CD4-positive, alpha-beta T cell treated with Interleukin-2 at 100 ng/mL for 4 hours (primary cell): ENCODE measurements at places on chromosomes 16 and 17.

GRCh38 chr16:52705122-52705521 lies 158.2 kb upstream of the TOX3 start:
- DNase-seq, result no peak

DNA sequence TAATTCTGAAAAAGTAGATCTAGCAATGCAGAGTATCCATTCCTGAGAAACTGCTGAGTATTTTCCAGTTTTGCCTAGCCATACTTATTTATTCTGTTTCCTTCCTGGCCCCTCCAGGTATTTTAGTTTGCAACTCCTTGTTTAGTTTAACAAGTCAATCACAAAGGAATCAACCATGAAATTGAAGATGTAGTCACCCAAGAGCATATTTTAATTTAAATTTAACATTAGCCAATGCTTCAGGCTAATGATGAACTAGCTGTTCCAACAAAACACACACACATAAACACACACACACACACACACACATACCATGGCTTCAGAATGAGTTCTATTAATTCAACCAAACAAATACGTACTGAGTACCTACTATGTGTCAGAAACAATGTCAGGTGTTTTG lies 332.8 kb upstream of the ERCC4 start:
- DNase-seq, result no peak

DNA sequence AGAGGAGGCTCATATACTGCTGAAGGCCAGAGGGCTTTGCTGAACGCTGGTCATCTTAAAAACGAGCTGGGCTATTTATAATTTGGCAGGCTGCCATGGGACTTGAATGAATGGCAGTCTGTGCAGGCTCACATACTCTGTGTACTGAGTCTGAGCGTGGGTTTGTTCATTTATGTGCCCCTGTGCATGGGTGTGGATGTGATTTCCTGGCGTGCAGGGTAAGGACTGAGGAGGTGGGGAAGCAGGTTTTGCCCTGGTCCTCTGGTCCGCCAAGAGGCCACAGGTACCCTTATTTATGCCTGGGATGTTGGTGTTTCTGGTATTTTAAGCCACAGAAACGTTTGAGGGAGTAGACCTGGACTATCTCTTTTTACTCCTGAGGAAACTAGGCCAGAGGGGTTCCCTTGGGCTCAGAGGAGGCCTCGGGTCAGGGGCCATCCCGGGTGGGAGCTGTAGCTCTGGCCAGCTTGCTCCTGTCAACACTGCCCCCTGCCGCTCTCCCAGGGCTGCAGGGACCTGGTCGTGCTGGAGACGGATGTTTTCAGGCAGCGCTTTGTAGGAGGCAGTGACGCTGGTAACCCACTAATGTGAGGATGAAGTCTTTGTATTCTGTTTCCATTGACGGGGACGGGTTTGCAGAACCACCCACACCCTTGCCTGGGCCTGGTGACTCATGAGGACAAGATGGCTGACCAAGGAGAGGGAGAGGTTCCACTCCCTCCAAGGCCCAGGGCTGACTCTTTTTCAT lies 184.4 kb downstream of the MSI2 start:
- DNase-seq, result peak; percentile 68

- DNase-seq, result no peak
Observed at GRCh38 chr17:36600465-36600864, 918 bp upstream of the MRM1 start.

- DNase-seq, result no peak
Observed at GRCh38 chr16:75105306-75106061, 11.1 kb downstream of the LDHD start.

DNA sequence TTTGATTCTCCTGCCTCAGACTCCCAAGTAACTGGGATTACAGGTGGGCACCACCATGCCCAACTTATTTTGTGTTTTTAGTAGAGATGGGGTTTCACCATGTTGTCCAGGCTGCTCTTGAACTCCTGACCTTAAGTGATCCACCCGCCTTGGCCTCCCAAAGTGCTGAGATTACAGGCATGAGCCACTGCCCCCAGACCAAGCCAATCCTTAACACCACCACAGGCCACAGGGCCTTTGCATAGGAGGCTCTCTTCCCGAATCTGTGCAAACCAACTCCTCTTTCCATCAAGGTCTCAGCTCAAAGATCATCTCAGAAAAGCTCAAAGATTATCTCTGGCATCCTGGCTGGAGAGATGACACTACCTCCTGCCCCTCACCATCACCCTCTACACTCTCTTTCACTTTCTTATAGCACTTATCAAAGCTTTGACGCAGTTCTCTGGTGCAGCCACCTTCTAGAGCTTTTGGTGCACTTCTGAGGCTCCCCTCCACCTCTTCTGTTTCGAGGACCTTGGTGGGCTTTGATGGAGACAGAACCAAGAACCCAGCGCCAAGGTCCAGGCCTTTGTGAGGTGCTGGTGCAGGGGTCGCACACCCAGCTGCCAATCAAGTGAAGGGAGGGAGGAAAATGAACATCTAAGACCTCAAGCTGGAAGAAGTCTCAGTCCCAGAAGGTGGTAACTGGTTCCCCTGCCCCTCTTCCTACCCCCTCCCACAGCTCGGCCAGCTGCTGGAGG lies 23.2 kb upstream of the PHB1 start:
- DNase-seq, result no peak

- DNase-seq, result peak; percentile 46
Observed at GRCh38 chr17:78315355-78316114, 44.3 kb downstream of the SOCS3 start.

GRCh38 chr16:72312828-72313227 lies 140.9 kb upstream of the PMFBP1 start:
- no peak for DNase-seq

DNA sequence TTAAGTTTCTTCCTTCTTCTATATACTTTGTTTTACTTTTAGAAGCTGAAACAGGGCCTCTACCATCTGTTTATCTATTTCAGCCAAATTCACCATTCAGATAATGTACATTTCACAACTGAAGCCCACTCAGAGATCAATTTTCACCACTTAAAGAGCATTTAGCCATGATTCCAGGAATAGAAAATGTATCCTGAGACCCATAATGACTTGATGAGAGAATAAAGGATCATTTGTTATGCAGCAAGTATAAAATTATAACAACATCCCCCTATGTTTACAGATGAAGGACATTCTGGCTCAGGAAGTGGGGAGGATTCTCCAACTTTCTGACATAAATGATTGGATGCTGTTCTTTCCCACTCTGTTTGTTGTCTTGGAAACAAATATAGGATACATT lies 962.1 kb upstream of the EEF2KMT start:
- DNase-seq, result no peak

- DNase-seq, result peak; percentile 83
Observed at GRCh38 chr17:40177275-40177874, at the start of gene RAPGEFL1. RAPGEFL1 (plus strand) TSS chr17:40177470; CDS start chr17:40177862, 392 bp downstream.

- no peak for DNase-seq
Observed at GRCh38 chr17:58136669-58137279, 11.4 kb upstream of the OR4D1 start.

DNA sequence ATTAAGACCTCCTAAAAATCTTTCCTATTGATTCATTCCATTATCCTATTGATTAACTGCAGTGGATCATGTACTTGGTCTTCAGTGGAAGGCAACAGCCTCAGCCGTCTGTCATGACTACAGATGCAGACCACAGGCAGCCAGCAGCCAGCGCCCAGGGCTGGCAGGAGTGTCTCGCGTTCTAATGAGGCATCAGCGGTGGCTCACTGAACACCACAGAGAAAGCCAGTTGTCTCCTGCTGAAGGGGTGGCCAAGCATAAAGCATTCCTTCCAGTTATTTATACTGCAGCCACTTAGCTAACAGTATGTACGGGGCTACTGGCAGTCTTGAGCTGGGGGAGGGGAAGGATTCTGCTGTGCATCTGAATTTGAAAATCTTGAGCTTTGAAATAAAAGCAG lies 214.3 kb downstream of the IRX3 start:
- no peak for DNase-seq

GRCh38 chr17:57626520-57627210 lies 118.4 kb downstream of the CCDC182 start:
- DNase-seq, result no peak

DNA sequence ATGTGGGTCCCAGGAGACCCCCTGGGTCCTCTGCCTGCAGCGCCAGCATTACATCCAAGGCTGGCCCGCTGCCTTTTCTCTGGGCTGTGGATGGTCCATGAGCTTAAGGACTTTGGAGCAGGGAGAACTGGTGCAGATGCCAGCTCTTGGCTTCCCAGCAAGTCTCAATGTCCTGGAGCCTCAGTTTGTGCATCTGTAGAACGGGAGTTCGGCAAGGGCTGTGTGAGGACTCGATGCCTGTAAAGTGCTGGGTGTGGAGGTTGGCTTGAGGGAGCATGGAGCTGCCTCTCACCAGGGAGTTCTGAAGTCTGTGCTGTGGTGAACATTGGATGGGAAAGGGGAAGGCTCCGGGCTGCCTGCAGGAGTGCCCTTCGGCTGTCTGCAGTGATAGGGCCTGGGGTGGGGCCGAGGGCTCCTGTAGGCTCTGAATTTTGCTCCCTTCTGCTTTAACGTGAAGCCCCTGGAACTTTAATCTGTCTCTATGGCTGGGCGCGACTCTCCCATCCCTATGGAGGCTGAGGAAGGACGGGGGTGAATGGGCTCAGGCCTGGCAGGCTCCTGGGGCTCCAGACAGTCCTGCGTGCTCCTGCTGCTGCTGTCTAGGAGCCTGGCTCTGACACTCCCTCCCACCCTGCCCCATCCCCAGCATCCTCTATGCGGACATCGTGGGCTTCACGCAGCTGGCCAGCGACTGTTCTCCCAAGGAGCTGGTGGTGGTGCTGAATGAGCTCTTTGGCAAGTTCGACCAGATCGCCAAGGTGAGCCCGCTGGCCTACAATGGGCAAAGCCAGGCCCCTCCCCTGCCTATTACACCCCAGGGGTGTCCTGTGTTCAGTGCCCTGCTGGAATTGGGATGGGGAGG lies 27.9 kb downstream of the ADCY7 start:
- no peak for DNase-seq

GRCh38 chr16:54199487-54200160 lies 87.0 kb downstream of the IRX3 start:
- no peak for DNase-seq

- no peak for DNase-seq
Observed at GRCh38 chr17:75032720-75033280, 14.0 kb downstream of the ATP5PD start.

- no peak for DNase-seq
Observed at GRCh38 chr16:83807327-83807709, 460 bp upstream of the HSBP1 start.

DNA sequence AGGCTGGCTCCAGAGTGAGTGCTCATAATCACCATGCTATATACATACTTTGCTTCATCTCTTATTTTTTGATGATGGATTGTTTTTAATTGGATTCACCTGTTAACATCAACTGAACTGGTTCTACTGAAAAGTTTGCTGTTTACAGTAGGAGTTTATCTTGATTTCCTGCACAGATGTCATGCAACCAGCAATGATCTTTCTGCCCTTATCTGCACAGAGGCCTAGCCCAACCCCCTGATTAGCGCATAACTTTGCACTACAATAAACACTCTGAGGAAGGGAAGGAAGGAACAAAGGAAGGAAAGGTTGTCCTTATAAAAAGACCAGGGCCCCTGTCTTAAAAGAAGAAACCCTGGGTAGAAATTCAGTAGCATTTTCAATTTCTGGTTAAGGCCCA lies 152.9 kb downstream of the RGS9 start:
- no peak for DNase-seq

DNA sequence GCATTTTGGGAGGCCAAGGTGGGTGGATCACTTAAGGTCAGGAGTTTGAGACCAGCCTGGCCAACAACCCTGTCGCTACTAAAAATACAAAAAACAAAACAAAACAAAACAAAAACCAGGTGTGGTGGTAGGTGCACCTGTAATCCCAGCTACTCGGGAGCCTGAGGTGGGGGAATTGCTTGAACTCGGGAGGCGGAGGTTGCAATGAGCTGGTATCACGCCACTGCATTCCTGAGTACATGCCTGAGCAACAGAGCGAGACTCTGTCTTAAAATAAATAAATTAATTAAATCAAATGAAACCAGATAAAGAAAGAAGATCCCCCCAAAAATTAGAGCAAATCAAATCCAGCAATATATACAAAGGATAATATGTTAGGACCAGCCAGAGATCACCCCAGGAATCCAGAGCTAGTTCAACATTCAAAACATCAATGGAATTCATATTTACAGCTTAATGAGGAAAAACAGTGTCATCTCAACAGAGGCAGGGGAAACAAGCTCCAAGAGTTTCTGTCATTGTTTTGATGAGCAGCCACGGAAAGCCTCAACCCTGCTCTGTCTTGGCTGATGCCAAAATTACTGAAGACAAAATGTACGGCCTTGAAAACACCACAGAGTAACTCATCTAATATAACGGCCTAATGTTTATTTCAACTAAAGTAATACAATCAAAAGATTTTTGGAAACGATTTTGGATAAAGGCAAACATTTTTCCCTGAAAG lies 3.7 kb downstream of the PEMT start:
- DNase-seq, result no peak

GRCh38 chr16:11328172-11329070 lies 16.8 kb upstream of the RMI2 start:
- DNase-seq, result peak; percentile 67

- DNase-seq, result no peak
Observed at GRCh38 chr16:25036561-25036960, 21.4 kb upstream of the ARHGAP17 start.

GRCh38 chr16:69564845-69565670 lies 708 bp upstream of the NFAT5 start:
- DNase-seq, result peak; percentile 20

DNA sequence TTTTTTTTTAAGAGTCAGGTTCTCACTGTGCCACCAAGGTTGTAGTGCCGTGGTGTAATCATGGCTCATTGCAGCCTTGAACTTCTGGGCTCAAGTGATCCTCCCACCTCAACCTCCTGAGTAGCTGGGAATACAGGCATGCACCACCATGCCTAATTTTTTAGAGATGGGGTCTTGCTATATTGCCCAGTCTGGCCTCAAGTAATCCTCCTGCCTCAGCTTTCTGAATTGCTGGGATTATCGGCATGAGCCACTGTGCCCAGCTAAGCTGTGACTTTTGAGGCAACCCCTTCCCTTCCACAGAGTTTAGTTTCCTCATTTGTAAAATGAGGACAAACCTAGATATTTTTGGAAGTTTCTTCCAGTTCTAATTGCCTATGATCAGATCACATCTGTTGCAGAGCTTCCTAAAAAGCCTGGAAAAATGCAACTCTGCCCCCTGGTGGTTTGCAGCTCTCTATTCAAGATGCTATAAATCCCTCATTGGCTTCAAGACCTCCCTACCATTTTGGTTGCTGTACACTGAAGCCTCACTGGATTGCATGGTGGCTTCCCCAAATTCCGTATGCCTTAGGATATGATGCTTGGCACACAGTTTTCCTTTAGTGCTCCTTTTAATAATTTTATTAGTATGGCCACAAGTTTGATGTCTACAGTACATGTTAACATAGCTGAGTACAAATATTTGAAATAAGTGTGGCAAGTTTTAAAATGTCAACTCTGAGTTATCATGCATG lies 19.3 kb downstream of the GDE1 start:
- DNase-seq, result peak; percentile 65

- no peak for DNase-seq
Observed at GRCh38 chr17:79046916-79047280, 22.9 kb downstream of the C1QTNF1 start.

DNA sequence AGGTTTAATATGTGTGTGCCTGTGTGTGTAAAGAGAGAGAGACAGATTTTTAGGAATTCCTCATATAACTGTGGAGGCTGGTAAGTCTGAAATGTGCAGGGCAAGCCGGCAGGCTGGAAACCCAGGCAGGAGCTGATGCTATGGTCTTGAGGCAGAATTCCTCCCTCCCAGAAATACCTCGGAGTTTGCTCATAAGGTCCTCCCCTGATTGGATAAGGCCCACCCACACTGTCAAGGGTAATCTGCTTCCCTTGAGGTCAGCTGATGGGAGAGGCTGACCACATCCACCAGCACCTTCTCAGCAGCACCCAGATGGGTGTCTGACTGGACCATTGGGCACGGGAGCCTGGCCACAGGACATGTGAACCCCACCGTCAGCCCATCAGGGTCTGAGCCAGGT lies 42.4 kb downstream of the C16orf95 start:
- DNase-seq, result no peak

- no peak for DNase-seq
Observed at GRCh38 chr17:57357392-57357784, 101.1 kb downstream of the MSI2 start.
